Osteoblast (primary cell): ENCODE measurements at places on chromosomes 11 and 22. TPM values are rescaled to one million over a fixed set of nuclear protein-coding genes. Genes with fewer than 3 reads are reported as not detected.
A peak's percentile ranks its signal among the peaks of the same experiment; 100 is the strongest.

Gene LRRC32
- total RNA-seq: 37.6 and 41.3 TPM in 2 replicates

Gene MUC6
- total RNA-seq: not detected in 2 replicates

Gene CALCA
- not detected in 2 replicates for total RNA-seq

Gene MB
- 0.36 TPM in 1 of 2 replicates, not detected in the other for total RNA-seq

Gene OR5B3
- not detected in 2 replicates for total RNA-seq

Gene KCNJ5
- total RNA-seq: 0.29 and 0.36 TPM in 2 replicates

GRCh38 chr22:37302674-37303555, 20.6 kb downstream of the CYTH4 start:
- H3K4me1 ChIP-seq: peaks cover 44% of the 10 kb centered on the region
- H3K27me3 ChIP-seq: no peaks in the 10 kb centered on the region
- peak; percentile 48 for DNase-seq
- peak overlapping the region; percentile 87 for H3K27ac ChIP-seq
- H3K4me3 ChIP-seq: no peak overlapping the region

- no peaks in the 10 kb centered on the region for H3K36me3 ChIP-seq
- DNase-seq: no peak
- H3K27ac ChIP-seq: no peak overlapping the region
These were observed 314.0 kb downstream of the CADM1 start for GRCh38 chr11:115190196-115190595.

DNA sequence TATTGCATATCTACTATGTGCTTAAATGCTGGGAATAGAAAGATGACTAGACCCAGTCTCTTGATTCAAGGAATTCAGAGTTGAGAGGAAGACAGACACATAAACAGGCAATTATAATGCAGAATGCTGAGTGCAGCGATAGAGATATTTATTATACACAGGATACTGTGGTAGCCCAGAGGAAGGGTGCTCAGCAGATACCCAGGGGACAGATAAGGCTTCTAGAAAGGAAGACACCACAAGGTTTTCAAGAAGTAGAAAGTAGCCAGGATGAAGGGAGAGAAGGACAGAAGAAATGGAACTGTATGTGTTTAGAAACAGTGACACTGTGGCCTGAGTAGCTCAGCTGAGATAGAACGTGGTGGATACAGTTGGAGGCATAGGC, 79.4 kb upstream of the NNMT start:
- H3K27me3 ChIP-seq: no peaks in the 10 kb centered on the region
- no peak for DNase-seq
- H3K27ac ChIP-seq: no peak overlapping the region
- H3K4me3 ChIP-seq: no peak overlapping the region

DNA sequence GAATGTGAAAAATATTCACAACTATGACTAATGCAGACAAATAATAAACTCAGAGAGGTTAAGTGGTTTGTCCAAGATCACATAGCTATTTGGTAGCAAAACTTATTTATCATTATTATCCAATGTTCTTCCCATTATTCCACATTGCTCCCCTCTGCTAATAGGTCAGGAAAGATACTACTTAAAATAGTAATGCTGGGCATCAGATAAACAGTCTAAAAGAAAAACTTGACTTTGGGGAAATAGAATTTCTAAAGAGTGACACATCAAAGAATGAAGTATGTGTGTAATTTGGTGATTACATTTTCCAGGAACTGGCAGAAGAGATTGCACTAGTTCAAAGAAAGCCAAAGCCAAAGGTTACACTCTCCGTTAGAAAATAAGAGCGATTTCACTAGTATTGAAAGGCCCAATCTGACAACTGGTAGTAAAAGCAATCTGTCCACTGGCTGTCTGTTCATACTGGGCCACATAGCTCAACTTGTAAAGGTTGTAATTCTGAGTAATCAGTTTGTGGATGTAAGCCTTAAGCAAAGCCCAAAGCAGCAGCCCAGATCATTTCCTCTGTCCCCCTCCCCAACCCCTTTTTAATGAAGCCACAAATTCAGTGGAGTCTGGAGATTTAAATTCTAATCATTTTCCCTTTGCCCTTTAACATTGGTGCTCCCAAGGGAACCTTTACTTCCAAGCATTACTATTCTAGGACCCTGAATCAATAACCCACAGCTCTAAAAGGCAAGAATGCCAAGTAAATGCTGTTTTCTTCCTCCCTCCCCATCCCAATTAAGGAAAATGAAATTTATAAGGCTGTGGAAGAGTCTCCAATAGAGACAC, 283.5 kb downstream of the TTC28 start:
- no peaks in the 10 kb centered on the region for H3K27me3 ChIP-seq
- peaks cover 28% of the 10 kb centered on the region for H3K4me1 ChIP-seq
- H3K36me3 ChIP-seq: no peaks in the 10 kb centered on the region
- DNase-seq: peak; percentile 62
- H3K27ac ChIP-seq: peak overlapping the region; percentile 17
- H3K4me3 ChIP-seq: no peak overlapping the region

GRCh38 chr22:43213051-43213450, 26.1 kb upstream of the TTLL12 start:
- H3K4me1 ChIP-seq: no peaks in the 10 kb centered on the region
- no peaks in the 10 kb centered on the region for H3K36me3 ChIP-seq

GRCh38 chr11:10603721-10604297, 35.3 kb upstream of the LYVE1 start:
- H3K4me3 ChIP-seq: no peak overlapping the region
- DNase-seq: no peak
- no peak overlapping the region for H3K27ac ChIP-seq

- H3K27me3 ChIP-seq: no peaks in the 10 kb centered on the region
- H3K27ac ChIP-seq: no peak overlapping the region
- no peak overlapping the region for H3K4me3 ChIP-seq
- DNase-seq: no peak
- peaks cover 26% of the 10 kb centered on the region for H3K4me1 ChIP-seq
These were observed 39.6 kb downstream of the UBASH3B start for GRCh38 chr11:122695076-122695615.

DNA sequence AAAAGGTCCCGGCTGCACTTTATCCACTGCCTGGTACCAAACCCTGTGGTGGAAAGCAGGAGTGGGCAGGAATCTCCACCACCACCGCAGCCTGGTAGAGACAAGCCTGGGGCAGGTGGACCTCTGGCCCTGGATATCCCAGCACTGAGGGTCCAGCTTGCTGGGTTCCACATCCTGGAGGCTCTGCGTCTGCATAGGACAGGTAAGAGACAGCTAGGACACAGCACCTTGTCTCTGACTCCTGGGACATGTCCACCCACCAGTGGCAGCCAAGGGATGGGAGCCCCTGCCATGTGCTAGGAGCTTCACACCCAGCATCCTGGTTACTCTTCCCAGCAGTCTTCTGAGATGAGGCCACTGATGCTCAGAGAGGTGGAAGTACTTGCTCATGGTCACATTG, 105.5 kb downstream of the MYO18B start:
- no peaks in the 10 kb centered on the region for H3K36me3 ChIP-seq
- H3K27ac ChIP-seq: no peak overlapping the region
- no peaks in the 10 kb centered on the region for H3K4me1 ChIP-seq

GRCh38 chr22:18035751-18036150, 11.4 kb upstream of the MICAL3 start:
- H3K27me3 ChIP-seq: no peaks in the 10 kb centered on the region
- peaks cover 29% of the 10 kb centered on the region for H3K4me1 ChIP-seq
- DNase-seq: no peak
- no peak overlapping the region for H3K27ac ChIP-seq
- no peaks in the 10 kb centered on the region for H3K36me3 ChIP-seq

DNA sequence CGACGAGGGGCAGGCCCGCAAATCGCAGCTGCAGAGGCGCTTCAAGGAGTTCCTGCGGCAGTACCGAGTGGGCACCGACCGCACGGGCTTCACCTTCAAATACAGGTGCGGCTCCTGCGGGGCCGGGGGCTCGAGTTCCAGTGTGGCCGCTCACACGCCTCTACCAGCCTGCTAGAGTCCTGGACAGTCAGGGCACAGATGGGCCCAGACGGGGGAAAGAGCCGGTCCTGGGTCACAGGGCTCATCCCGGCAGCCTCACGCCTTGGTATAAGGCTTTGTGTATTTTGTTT, 506 bp downstream of the MCM5 start:
- peaks cover 12% of the 10 kb centered on the region for H3K4me1 ChIP-seq
- H3K36me3 ChIP-seq: peaks cover 15% of the 10 kb centered on the region
- H3K27me3 ChIP-seq: no peaks in the 10 kb centered on the region
- H3K4me3 ChIP-seq: peak overlapping the region; percentile 97
- H3K27ac ChIP-seq: peak overlapping the region; percentile 69

DNA sequence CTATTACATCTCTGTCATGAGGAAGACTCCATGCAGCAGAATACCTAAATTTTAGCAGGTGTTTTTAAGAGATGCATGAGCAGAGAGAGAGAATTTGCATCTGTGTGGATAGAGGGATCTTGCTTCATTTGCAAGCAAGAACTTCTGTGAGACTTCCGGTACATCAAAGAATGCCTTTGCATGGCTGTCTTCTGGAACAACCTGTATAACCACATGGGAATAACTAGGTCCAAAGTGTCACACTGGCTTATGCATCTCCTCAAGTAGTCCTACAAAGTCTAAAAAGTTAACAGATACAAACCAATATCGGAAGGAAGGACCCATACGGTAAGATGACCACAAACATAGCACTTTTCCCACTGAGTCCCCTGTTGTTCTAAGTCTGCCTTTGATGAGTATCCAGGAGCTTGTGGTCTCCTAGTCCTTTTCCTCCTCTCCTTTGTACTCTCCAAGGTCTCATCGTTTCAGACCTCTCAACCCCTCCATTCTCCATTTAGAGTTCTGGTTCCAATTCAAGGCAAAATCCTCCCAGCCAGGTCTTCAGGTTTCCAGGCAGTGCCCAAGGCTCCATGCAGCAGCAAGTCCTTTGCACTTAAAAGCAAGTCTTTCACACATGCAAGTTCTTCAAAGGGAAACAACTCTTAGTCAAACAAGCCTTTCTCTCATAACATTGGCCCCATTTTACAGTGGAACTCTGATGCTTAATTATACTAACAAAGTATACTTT, 581.7 kb upstream of the ARHGAP42 start:
- no peak overlapping the region for H3K27ac ChIP-seq
- no peaks in the 10 kb centered on the region for H3K27me3 ChIP-seq
- no peak for DNase-seq
- no peaks in the 10 kb centered on the region for H3K4me1 ChIP-seq
- no peaks in the 10 kb centered on the region for H3K36me3 ChIP-seq

- DNase-seq: peak; percentile 67
- H3K27me3 ChIP-seq: no peaks in the 10 kb centered on the region
- no peak overlapping the region for H3K4me3 ChIP-seq
These were observed 219.6 kb upstream of the SESN3 start for GRCh38 chr11:95450547-95451123.

GRCh38 chr22:28316014-28316413, 363.6 kb downstream of the TTC28 start:
- H3K36me3 ChIP-seq: no peaks in the 10 kb centered on the region
- no peak for DNase-seq
- H3K4me1 ChIP-seq: no peaks in the 10 kb centered on the region
- no peak overlapping the region for H3K4me3 ChIP-seq

GRCh38 chr11:31800398-31801265, 10.5 kb downstream of the PAX6 start:
- no peak for DNase-seq
- no peaks in the 10 kb centered on the region for H3K36me3 ChIP-seq
- H3K4me3 ChIP-seq: no peak overlapping the region
- no peak overlapping the region for H3K27ac ChIP-seq

- H3K4me1 ChIP-seq: no peaks in the 10 kb centered on the region
- H3K36me3 ChIP-seq: peaks cover 41% of the 10 kb centered on the region
- H3K27ac ChIP-seq: no peak overlapping the region
- no peaks in the 10 kb centered on the region for H3K27me3 ChIP-seq
These were observed 27.3 kb downstream of the FAM118A start for GRCh38 chr22:45336971-45337431.

GRCh38 chr11:115580927-115581680, 76.9 kb upstream of the CADM1 start:
- H3K27ac ChIP-seq: no peak overlapping the region
- H3K27me3 ChIP-seq: no peaks in the 10 kb centered on the region
- H3K4me3 ChIP-seq: no peak overlapping the region
- H3K36me3 ChIP-seq: no peaks in the 10 kb centered on the region

DNA sequence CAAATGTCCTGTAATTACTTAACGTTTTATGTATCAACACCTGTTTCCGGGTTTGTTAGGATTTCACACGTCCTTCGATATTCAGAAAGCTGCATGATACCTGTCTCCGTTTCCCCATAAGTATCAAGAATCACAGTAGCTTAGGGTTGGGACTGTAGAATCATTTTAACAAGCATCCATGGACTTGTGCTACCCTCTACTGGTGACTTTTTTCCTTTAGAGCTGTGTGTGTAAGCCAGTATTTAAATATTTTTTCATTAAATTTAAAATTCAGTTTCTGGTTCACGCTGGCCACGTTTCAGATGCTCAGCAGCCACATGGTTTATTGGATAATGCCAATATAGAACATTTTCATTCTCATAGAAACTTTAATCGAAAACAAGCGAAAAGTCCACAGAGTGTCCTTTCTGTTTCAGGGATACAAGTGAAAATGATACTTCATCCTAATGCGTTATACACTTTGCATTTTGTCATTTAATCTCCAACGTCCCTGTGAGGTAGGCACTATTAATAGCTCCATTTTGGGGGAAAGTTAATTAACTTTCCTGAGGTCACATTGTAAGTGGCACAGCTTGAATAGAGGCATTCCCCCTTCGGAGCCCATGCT, 61.5 kb upstream of the SLC25A18 start:
- H3K4me1 ChIP-seq: no peaks in the 10 kb centered on the region
- H3K27me3 ChIP-seq: no peaks in the 10 kb centered on the region
- H3K36me3 ChIP-seq: no peaks in the 10 kb centered on the region
- no peak overlapping the region for H3K4me3 ChIP-seq
- no peak overlapping the region for H3K27ac ChIP-seq
- DNase-seq: peak; percentile 81

GRCh38 chr11:103609117-103610066, 427.0 kb upstream of the DDI1 start:
- peaks cover 25% of the 10 kb centered on the region for H3K4me1 ChIP-seq
- H3K4me3 ChIP-seq: no peak overlapping the region
- no peaks in the 10 kb centered on the region for H3K36me3 ChIP-seq
- DNase-seq: peak; percentile 37
- peak overlapping the region; percentile 69 for H3K27ac ChIP-seq
- H3K27me3 ChIP-seq: no peaks in the 10 kb centered on the region

- H3K4me1 ChIP-seq: peaks cover 2% of the 10 kb centered on the region
- no peaks in the 10 kb centered on the region for H3K36me3 ChIP-seq
- H3K27ac ChIP-seq: no peak overlapping the region
- peak; percentile 56 for DNase-seq
- H3K4me3 ChIP-seq: no peak overlapping the region
These were observed 6.1 kb upstream of the STIM1 start for GRCh38 chr11:3849297-3849874.
